Stimulated activated CD8-positive, alpha-beta memory T cell treated with anti-CD3 and anti-CD28 coated beads, Interleukin-15, amount 100 ng/mL, for 4 hours (primary cell): ENCODE measurements at places on chromosomes 6 and 20.

GRCh38 chr6:103983860-103984259 is 875.9 kb downstream of the HACE1 start:
- no peak for DNase-seq

DNA sequence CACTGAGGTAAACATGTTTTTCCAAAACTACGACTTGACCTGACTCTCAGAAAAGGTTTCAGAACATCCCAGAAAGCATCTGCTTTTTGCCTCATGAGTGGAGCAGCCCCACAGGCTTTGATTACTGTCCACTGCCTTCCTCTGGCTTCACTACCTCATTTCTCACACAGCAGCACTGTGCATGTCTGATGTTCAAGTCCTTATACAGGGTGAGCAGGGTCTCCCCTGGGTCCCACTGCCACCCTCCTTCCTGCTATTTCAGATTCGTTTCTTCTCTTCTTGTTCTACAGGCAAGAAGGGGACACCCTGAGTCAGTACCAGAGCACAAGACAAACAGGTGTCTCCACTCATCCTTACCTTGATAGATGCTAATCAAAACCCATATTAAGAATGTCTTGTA is 64.7 kb upstream of the NFATC2 start:
- no peak for DNase-seq

DNA sequence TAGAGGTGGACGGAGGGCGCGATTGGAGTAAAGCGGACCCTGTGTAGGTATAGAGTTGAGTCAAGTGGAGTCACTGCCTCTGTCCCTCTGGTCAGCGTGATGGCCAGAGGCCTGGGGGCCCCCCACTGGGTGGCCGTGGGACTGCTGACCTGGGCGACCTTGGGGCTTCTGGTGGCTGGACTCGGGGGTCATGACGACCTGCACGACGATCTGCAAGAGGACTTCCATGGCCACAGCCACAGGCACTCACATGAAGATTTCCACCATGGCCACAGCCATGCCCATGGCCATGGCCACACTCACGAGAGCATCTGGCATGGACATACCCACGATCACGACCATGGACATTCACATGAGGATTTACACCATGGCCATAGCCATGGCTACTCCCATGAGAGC is 479 bp downstream of the SLC39A7 start:
- no peak for DNase-seq

GRCh38 chr20:40489886-40490285 is 199.2 kb downstream of the MAFB start:
- DNase-seq = no peak

GRCh38 chr20:62339647-62340062 is 27.5 kb downstream of the LAMA5 start:
- DNase-seq = no peak

DNA sequence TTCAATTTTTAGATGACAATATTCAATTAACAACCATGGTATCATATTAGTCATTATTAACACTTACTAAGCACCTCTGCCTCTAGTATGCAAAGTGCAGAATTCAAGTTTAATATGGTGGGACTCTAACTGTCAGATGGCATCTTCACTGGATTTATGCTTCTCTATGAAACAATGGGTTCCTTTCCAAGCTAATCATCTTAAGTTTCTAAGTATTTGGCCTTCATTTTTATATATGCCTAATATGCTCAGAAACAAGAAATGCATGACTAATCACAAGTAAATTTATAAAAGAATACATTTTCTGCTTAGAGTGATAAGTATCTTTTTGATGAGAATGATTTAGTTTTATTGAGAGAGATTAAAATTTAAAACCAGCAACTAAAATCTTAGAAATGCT is 144.7 kb downstream of the HIVEP2 start:
- DNase-seq = no peak

- no peak for DNase-seq
Observed at GRCh38 chr6:15513801-15514711, 148.8 kb downstream of the DTNBP1 start.

- no peak for DNase-seq
Observed at GRCh38 chr20:11072982-11073381, 399.2 kb upstream of the JAG1 start.

DNA sequence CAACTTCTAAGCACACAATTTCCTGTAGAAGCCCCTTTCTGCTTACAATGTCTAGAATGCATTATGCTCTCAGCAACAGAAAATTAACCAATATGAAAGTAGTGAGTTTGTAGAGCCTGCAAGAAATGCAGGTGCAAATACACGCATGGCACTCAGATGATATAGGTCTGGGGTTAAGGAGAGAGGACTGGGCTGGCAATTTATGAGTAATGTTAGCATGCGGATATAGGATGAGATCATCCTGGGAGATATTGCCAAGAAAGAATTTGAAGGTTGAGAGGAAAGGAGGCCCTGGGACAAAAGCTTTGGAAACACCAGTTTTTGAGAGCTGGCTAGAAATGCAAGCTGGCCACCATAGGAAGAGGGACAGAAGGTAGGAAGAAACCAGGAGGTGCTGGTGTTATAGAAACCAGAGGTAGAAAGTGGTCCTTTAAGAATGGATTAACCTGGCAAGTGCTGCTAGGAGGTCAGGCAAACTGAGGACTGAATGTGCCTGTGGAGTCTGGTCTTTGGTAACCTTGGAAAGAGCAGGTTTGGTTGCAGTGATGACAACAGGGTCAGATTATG is 183.2 kb upstream of the MYLIP start:
- DNase-seq = no peak

DNA sequence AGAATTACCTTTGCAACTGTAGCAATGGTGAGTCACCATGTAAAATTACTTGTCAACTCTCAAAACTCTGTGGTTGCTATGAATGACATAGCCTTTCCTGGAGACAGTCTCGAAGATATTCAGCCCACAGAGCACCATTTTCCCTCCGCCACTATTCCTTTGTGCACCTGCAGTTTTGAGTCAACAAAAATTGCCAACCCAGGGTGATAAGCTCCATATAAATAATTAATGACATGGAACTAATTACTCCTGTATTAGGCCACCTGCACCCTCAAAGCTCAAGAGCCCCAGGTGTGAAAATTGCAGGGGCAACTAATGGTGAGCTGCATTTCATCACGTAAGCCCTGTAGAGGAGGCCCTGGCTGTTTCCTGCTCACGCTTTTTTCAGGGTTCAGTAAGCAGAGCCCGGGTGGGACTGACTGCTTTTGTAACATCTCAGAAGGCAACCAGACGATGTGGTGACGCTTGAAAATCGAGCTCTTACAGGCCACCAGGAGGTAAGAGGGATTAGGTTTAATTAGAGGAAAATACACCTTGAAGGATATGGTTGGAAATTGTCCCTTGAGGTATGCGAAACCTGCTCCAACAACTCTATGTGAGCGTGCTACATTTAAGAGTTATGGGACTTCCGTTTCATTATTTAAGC is 70.8 kb downstream of the BMP2 start:
- no peak for DNase-seq

DNA sequence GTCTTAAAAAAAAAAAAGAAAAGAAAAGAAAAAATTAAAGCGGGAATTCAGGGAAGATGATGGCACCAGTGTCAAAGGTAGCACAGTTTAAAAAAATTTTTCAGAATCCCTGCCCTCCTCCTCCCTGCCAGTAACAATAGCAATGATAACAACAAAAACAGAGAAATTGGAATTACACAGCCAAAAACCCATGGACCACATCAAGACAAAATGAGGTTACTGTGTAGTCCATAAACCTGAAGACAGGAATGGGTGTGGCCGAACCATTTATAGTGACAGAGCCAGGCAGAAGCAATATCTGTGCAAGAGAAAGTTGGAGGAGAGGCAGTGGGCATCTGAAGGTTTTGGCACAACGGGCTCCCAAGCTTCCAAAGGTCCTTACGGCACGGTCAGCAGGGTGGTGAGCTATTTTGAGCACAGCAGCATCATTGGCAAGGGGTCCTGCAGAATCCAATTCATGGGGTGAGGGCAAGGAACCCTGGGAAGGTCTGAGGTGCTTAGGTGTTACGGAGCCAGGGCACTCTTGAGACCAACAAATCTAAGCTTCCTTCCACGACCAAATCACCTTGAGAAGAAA is 202.3 kb downstream of the GMPR start:
- DNase-seq = no peak

DNA sequence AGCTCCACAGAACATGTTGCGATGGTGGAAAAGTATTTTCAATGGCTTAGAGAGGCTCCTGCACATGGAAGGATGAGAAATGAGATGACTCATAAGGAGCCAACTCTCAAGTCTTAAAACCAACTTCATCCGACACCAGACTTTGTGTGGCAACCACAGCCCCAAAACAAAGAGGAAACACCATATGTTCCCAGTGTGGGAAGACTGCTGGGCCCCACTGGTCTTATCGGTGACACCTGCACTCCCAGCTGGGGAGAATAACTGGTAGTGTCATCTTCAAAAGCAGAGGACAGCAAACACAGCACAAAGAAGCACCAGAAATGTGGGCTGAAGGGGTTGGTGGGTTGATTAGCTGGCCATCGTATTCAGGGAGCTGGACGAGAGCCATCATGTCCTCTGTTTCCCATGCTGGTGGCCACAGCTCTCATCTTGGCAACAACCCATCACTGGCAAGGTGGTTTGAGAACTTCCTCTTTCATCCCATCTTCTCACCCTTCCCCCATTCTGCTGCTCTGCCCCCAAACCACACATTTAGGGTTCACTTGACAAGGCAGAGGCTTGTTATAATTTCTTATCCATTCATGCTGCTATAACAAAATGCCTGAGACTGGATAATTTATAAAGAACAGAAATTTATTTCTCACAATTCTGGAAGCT is 46.0 kb upstream of the TASP1 start:
- no peak for DNase-seq

GRCh38 chr6:112021691-112022310 is 32.1 kb upstream of the CCN6 start:
- no peak for DNase-seq

- DNase-seq = no peak
Observed at GRCh38 chr6:93418408-93419303, 703 bp downstream of the EPHA7 start.

GRCh38 chr6:159093609-159094443 is 49.0 kb upstream of the TAGAP start:
- no peak for DNase-seq

- no peak for DNase-seq
Observed at GRCh38 chr6:105833959-105834947, 251.9 kb upstream of the PRDM1 start.

DNA sequence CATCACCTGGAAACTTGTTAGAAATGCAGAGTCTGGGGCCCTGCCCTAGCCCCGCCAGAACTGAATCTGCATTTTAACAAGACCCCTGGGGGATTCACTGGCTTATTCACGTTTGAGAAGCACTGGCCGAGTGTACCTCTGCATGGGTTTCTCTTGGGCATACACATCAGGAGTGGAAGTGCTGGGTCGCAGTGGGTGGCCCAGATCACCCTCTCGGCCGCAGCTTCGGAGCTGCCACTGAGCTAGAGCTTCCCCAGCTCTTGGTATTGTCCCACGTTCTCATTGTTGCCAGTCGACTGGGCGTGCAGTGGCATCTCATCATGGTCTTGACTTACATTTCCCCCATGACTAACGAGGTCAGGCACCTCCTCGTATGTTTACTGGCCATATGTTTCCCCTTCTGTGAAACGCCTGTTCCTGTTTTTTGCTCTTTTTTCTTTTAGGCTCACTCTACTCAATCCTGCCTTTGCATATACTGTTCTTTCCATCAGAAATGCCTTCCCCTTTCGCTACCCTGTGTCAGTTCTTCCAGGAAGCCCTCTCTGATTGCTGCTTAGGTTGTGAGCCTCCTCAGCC is 3.0 kb upstream of the DLGAP4 start:
- no peak for DNase-seq

DNA sequence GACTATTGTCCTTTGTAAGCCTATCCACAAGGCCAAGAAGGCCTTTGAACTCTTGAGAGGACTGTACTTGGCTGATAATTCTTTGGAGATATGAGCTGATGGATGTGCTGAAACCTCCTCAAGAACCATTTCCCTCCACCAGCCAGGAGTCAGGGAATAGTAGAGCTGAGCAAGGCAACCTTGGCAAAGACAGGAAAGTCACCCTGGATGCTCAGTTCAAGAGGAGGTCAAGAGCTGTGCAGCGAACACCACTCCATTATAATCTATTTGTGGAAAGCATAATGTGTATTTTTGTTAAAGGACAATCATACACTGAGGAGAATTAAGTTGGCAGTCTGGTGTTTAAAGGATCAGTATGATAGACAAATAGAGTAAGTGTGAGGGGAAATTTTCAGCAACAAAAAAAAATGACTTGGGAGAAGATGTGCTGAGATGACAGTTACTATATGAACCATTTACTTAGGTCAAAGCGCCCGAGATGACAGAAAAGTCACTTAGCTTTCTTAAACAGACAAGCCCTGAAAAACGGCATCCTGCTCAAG is 177.2 kb upstream of the COL21A1 start:
- DNase-seq = no peak

- DNase-seq = peak; percentile 33
Observed at GRCh38 chr20:438571-439469, 23.5 kb downstream of the TBC1D20 start.

- DNase-seq = no peak
Observed at GRCh38 chr6:157143890-157144798, 179.2 kb downstream of the TMEM242 start.

DNA sequence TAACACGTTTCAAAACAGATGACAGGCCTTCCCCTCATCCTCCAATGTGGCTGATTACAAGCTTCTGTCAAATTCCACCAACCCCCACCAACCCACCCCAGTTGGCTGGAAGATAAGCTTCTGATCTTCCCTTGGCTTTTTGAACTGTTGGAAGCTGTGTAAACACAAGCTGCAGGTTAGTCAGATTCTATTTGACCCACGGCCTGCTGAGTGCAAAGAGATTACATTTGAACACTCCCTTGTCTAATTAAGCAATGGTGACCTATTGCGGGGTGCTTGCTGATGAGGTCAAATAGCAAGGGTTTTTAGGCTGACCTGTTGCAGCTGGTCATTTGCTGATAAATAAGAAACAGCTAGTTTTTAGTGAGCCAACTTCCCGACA is 379.7 kb downstream of the BMP2 start:
- DNase-seq = no peak

GRCh38 chr6:134472661-134473060 is 154.7 kb upstream of the SGK1 start:
- DNase-seq = no peak
